ENCODE measurements at places on chromosomes 1 and 21. TPM values are rescaled to one million over a fixed set of nuclear protein-coding genes. Genes with fewer than 3 reads are reported as not detected.

DNA sequence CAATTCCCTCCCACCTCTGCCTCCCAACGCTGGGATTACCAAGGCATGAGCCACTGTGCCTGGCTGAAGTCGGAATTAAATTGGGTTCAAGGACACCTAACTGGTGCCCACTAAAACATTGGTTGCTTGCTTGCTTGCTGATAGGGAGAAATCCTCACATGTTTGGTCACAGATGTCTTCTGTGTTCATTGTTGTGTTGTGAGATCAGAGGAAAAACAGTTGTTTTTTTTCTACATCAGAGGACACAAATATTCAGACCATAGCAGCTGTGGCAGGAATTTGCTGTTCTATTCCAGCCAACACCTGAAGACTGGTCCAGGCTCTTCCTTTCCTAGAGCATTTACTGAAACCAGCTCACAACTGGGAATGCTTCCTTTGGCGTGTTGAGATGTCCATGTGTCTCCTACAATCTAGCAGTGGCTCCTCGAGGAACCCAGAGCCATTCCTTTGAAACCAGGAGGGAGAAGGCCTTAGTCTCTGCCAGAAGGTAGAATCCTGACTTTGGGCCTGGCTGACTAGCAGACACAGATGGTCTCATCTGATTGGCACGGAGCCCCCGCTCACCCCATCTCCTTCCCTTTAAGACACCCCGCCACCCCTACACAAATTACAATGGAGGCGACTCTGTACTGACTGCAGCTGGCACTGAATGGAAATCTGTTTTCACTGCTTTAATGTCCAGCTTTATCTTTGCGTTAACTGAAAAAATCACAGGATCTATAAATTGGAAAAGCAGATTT lies 24.3 kb upstream of the TRIM17 start:
- H3K4me1 ChIP-seq = no peaks in the 10 kb centered on the region
- DNase-seq = no peak
- H3K27me3 ChIP-seq = peaks cover 11% of the 10 kb centered on the region
- H3K4me3 ChIP-seq = no peak overlapping the region
- no peak overlapping the region for H3K27ac ChIP-seq
- no peaks in the 10 kb centered on the region for H3K36me3 ChIP-seq

GRCh38 chr1:231040800-231041718 lies 1.0 kb upstream of the FAM89A start:
- peak overlapping the region; percentile 68 for H3K4me3 ChIP-seq
- peak; percentile 29 for DNase-seq
- H3K36me3 ChIP-seq = no peaks in the 10 kb centered on the region
- H3K4me1 ChIP-seq = no peaks in the 10 kb centered on the region
- no peaks in the 10 kb centered on the region for H3K27me3 ChIP-seq

DNA sequence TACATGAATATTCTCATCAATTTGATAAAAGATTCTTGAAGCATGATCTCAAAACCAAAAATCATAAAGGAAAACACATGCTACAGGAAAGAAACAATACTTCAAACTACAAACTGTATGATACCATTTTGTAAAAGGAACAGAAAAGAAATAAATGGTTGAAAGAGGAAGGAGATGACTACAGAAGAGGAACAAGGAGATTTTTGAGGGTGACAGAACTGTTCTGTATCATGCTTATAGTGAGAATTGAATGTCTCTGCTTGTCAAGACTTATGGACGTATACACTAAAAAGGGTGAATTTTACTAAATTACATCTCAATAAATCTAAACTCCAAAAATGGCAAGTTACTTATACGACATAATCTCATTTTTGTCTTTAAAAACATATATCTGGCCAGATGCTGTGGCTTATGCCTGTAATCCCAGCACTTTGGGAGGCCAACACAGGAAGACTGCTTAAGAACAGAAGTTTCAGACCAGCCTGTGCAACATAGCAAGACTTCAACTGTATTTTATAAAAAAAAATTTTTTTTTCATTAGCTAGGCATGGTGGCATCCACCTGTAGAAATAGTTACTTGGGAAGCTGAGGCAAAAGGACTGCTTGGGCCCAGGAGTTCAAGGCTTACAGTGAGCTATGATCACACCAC lies 125.4 kb downstream of the EIF4G3 start:
- no peaks in the 10 kb centered on the region for H3K36me3 ChIP-seq
- H3K27ac ChIP-seq = no peak overlapping the region
- no peak for DNase-seq
- no peak overlapping the region for H3K4me3 ChIP-seq
- H3K27me3 ChIP-seq = no peaks in the 10 kb centered on the region

GRCh38 chr1:208216062-208216461 lies 28.1 kb downstream of the PLXNA2 start:
- H3K27ac ChIP-seq = no peak overlapping the region
- DNase-seq = no peak
- peaks cover 25% of the 10 kb centered on the region for H3K4me1 ChIP-seq
- no peaks in the 10 kb centered on the region for H3K36me3 ChIP-seq

DNA sequence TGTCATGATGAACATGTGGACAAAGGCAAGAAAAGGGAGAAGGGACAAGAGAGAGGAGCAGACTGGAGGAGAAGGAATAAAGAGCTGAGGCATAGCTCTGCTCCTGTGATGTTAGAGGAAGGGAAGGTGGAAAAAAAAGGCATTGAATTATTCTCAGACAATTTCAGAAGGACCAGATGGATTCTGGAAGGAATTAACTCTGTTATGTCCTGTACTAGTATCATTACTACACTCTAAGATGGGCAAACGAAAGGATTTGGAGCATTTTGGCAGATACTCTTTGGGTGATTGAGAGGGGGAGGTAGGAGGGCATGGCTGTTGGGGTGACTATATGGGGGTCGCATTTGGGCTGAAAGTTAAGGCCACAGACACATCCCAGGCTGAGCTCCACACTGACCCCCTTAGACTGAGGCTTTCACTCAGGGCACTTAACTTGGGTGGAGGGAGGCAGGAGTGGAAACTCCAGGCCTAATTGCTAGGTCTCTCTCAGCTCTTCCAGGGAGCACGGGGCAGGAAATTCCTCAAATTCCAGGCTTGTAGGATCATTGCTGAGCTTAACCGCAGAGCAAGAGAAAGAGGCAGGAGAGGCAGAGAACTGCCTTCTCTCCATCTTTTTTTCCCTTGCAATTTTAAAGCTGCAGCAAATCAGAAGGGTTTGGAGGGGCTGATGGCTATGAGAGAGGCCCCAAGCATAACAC lies 25.9 kb downstream of the KIRREL1 start:
- no peaks in the 10 kb centered on the region for H3K36me3 ChIP-seq
- H3K27ac ChIP-seq = peak overlapping the region; percentile 93
- peaks cover 18% of the 10 kb centered on the region for H3K4me1 ChIP-seq
- no peaks in the 10 kb centered on the region for H3K27me3 ChIP-seq
- H3K4me3 ChIP-seq = no peak overlapping the region
- DNase-seq = peak; percentile 70

- H3K27ac ChIP-seq = no peak overlapping the region
- H3K4me1 ChIP-seq = no peaks in the 10 kb centered on the region
- no peak for DNase-seq
Measured at GRCh38 chr1:204977318-204977717, 65.7 kb upstream of the CNTN2 start.

- H3K27me3 ChIP-seq = no peaks in the 10 kb centered on the region
- no peak for DNase-seq
- peaks cover 3% of the 10 kb centered on the region for H3K4me1 ChIP-seq
Measured at GRCh38 chr1:21300774-21301173, 10.5 kb upstream of the ECE1 start.

DNA sequence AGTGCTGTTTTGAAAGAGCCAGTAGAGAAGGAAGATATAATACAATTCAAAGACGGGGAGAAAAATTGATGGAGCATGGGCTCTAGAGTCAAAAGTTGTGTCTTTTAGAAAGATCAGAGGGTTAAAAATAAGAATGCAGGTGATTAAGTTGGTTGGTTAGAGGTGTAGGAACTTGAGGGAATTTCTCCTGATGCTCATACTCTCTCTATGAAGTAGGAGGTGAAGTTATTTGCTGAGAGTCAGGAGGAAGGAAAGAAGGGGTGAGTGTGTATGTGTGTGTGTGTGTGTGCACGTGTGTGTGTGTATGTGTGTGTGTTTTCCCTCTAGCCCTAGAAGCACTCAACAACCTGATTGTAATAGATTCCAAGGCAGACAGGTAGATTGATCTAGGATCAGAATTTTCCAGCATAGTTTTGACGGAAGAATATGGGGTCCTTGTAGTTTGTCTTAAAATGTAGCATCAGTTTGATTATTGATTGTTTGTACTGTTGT lies 88.3 kb upstream of the MACF1 start:
- H3K4me1 ChIP-seq = peaks cover 4% of the 10 kb centered on the region
- DNase-seq = no peak
- H3K36me3 ChIP-seq = no peaks in the 10 kb centered on the region
- H3K27ac ChIP-seq = peak overlapping the region; percentile 29
- no peaks in the 10 kb centered on the region for H3K27me3 ChIP-seq

GRCh38 chr1:117059334-117059677 lies 820 bp upstream of the TTF2 start:
- H3K4me1 ChIP-seq = peaks cover 5% of the 10 kb centered on the region
- H3K27ac ChIP-seq = no peak overlapping the region
- H3K4me3 ChIP-seq = peak overlapping the region; percentile 57
- no peaks in the 10 kb centered on the region for H3K27me3 ChIP-seq
- no peaks in the 10 kb centered on the region for H3K36me3 ChIP-seq

DNA sequence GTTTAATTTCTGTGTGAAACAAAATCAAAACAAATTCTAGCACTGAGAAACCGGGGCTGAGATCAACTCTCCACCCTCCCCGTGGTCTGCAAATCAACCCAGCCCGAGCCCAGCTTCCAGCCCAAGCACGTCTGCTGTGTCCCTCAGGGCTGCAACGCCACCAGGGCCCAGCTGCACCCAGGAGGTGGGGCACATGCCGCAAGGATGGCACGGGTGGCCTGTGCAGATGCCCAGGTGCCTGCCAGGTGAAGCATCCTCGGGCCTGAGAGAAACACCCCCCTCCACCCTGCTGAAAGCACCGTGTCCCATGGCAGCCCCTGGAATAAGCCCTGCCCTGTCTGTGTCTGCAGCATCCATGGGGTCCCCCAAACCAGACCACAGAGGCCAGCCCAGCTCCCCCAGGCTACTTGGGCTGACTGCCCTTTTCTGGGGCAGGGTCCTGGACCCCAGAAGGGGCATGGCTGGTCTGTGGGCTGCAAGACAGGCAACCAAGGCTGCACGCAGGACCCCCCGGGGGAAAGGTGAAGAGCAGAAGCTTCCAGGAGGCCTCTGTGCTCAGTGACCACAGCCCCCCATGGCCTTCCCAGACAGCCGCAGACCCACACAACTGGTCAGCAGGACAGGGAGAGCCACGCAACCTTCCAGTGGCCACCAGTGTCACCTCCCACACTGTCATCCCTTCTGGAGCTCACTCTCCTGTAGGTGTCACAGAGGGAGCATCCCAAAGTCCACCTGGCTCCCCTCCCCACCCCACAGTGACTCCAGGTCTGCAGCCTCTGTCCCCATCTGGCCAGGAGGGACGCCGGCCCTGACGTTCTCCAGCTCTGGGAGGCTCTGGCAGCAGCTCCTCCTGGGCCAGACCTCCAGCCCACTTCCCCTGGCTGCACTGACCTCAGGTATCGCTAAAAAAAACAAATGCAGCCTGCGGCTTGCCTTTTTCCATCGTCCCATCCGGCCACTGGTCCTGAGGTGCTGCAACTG lies 7.7 kb downstream of the WNT9A start:
- H3K4me3 ChIP-seq = no peak overlapping the region
- DNase-seq = no peak
- H3K4me1 ChIP-seq = no peaks in the 10 kb centered on the region
- no peaks in the 10 kb centered on the region for H3K27me3 ChIP-seq
- H3K27ac ChIP-seq = no peak overlapping the region
- H3K36me3 ChIP-seq = no peaks in the 10 kb centered on the region

- no peak overlapping the region for H3K4me3 ChIP-seq
- no peaks in the 10 kb centered on the region for H3K4me1 ChIP-seq
- no peaks in the 10 kb centered on the region for H3K27me3 ChIP-seq
- H3K27ac ChIP-seq = no peak overlapping the region
Measured at GRCh38 chr1:193525411-193525810, 339.0 kb upstream of the B3GALT2 start.

- peak; percentile 80 for DNase-seq
- H3K36me3 ChIP-seq = no peaks in the 10 kb centered on the region
- no peaks in the 10 kb centered on the region for H3K4me1 ChIP-seq
- peak overlapping the region; percentile 72 for H3K27ac ChIP-seq
- no peaks in the 10 kb centered on the region for H3K27me3 ChIP-seq
- peak overlapping the region; percentile 16 for H3K4me3 ChIP-seq
Measured at GRCh38 chr1:59061876-59062275, 235.0 kb upstream of the FGGY start.

- no peak for DNase-seq
- H3K27me3 ChIP-seq = no peaks in the 10 kb centered on the region
Measured at GRCh38 chr1:197771904-197772556, 3.2 kb downstream of the DENND1B start.

DNA sequence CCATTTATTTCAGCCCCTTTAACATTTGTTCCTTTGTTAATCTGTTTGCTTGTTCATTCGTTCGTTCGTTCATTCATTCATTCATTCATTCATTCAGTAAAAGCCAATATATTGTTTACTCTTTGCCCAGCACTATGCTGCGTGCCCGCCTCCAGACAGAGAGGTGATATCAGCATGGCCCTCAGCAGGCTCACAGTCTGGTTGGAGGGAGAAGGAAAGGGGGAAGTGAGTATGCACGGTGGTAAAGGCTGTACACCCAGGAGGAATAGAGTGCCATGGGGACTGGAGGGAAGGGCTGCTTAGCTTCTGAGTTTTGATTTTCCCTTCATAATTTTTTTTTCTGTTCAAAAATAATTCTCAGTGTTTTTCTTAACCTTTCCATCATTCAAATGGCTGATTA lies 144.7 kb downstream of the NOS1AP start:
- no peak overlapping the region for H3K4me3 ChIP-seq
- no peaks in the 10 kb centered on the region for H3K27me3 ChIP-seq
- no peak for DNase-seq
- no peaks in the 10 kb centered on the region for H3K4me1 ChIP-seq
- no peak overlapping the region for H3K27ac ChIP-seq
- H3K36me3 ChIP-seq = no peaks in the 10 kb centered on the region

DNA sequence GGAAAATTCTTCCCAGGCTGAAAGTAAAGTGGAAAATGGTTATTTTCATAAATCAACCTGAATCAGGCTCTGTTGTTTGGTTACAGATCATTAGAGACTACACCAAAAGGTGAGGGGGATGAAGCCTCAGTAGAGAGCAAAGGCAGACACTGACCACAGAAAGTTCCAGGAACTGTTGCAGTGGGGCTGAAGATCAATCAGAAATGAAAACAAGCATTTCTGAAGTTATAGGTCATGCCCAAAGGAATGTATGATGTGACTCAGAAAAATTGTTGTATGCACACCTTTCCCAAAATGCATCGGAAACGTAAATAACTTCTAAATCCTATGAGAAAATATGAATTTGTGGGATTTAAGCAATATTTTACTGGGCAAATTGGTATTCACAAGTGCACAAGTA lies 63.3 kb downstream of the FYB2 start:
- H3K4me3 ChIP-seq = no peak overlapping the region
- no peaks in the 10 kb centered on the region for H3K27me3 ChIP-seq
- no peak for DNase-seq

The CD46 gene
- 195 TPM for total RNA-seq

The AMY2B gene
- 35.6 TPM for total RNA-seq

The TEX38 gene
- not detected for total RNA-seq

The DDX20 gene
- 25.8 TPM for total RNA-seq

The PUM1 gene
- 150 TPM for total RNA-seq

The ZFP69 gene
- total RNA-seq = 9.0 TPM

The SYTL1 gene
- total RNA-seq = 4.8 TPM

The CYP4Z1 gene
- total RNA-seq = 0.82 TPM

The GPX7 gene
- total RNA-seq = 5.9 TPM

The NSL1 gene
- total RNA-seq = 39.1 TPM
